ENCODE measurements at places on chromosomes 3 and 15. TPM values are rescaled to one million over a fixed set of nuclear protein-coding genes. Genes with fewer than 3 reads are reported as not detected.

The FMN1 gene
- 87.0 TPM for total RNA-seq

The CXCR6 gene
- not detected for total RNA-seq

The PRRT3 gene
- 0.34 TPM for total RNA-seq

The BLM gene
- 41.3 TPM for total RNA-seq

The CFAP100 gene
- not detected for total RNA-seq

The BNC1 gene
- not detected for total RNA-seq

The ISLR2 gene
- not detected for total RNA-seq

The ARGFX gene
- total RNA-seq: not detected

The SPESP1 gene
- total RNA-seq: 148 TPM

The TMEM62 gene
- 21.6 TPM for total RNA-seq

The PPP1R14D gene
- total RNA-seq: not detected

The WDR53 gene
- 6.6 TPM for total RNA-seq

The CCDC54 gene
- total RNA-seq: not detected

The SLC12A1 gene
- 0.16 TPM for total RNA-seq

The SPTSSB gene
- not detected for total RNA-seq

The P2RY12 gene
- not detected for total RNA-seq

The ZBTB47 gene
- total RNA-seq: 2.6 TPM

The TEX55 gene
- total RNA-seq: not detected

Measured in SK-MEL-5 (cell line).